ENCODE measurements at places on chromosomes 3 and 15. TPM values are rescaled to one million over a fixed set of nuclear protein-coding genes. Genes with fewer than 3 reads are reported as not detected.

Gene IL16
- total RNA-seq, result 0.36 TPM

Gene HESX1
- 0.67 TPM for total RNA-seq

Gene CPN2
- total RNA-seq, result not detected

- DNase-seq, result no peak
Observed at GRCh38 chr3:151483961-151484520, 23.2 kb upstream of the IGSF10 start.

Gene TRIM42
- total RNA-seq, result not detected

GRCh38 chr3:49523756-49524747 is 30.2 kb upstream of the BSN start:
- no peak for DNase-seq

Gene PTPRG
- 37.8 TPM for total RNA-seq

DNA sequence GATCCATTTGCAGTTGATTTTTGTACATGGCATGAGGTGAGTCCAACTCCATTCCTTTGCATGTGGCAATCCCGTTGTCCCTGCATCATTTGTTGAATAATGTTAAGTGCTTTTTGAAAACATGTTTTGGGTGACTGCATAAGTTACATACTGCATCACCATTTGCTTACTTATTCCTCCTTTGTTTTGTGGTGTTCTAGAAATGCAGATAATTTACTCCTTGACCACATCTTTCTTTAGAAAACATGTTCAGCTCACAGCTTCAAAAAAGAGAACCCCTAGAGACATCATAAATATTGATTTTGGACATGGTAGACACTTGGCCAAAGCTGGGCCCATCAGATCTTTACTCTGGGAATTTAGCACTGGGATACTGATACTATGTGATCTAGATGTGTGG is 135.3 kb upstream of the DAZL start:
- peak; percentile 48 for DNase-seq

Gene EPHA3
- 5.0 TPM for total RNA-seq

Gene CCDC191
- total RNA-seq, result 3.1 TPM

DNA sequence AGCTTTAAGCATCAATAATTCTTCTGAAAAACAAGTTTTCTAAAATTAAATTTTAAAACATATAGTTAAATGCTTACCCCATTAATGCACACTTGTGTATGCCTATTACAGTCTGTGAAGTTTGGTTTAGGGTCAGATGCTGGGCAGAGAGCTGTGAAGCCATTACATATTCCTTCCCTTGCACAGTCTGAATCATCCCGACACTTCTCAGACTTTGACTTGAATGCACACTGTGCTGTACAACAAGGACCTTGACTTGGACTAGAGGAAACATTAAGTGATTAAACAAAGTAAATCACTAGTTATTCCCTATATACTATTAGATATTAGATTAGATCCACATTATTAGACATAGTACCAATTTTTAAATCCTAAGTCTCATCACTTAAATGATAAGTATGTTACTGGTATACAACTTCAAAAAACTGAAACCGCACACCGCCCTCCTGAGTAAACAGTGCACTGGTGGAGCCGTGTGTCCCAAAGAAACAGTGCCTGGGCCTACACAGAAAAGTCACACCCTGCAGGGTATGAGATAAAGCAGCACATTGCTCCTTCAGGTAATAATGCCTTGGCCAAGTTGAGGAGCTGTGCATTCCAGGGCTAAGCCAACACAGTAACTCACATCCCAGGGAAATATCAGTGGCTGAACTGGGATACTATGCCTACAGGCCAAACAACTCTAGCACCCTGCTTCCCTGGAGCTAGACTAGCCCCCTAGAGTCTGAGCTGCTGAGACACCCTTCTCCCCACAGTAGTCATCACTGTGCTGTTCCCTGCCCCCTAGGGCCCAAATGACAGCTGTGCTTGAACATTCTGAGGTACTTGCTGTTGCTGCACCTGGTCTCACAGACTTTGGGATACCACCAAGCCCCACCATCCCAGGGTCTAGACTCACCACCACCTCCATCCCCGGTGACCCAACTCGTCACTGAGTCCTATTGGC is 137.5 kb downstream of the ADAM10 start:
- no peak for DNase-seq

DNA sequence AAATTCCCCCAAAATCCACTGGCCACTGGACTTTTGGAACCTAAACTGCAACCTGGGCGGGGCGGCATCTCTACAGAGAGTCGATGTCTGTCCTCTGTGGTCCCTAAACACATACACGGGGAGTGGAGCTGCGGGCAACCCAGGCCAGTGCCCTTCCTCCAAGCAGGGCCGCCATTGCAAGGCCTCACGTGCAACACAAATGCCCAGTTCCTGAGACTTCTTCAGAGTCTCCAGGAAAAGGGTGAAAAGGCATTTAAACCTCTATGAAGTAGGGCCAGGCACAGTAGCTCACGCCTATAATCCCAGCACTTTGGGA is 4.9 kb downstream of the MUC4 start:
- DNase-seq, result no peak

- DNase-seq, result no peak
Observed at GRCh38 chr3:136193278-136194054, 2.7 kb downstream of the MSL2 start.

Gene SLC38A3
- total RNA-seq, result 0.68 TPM

Gene P4HTM
- 25.0 TPM for total RNA-seq

DNA sequence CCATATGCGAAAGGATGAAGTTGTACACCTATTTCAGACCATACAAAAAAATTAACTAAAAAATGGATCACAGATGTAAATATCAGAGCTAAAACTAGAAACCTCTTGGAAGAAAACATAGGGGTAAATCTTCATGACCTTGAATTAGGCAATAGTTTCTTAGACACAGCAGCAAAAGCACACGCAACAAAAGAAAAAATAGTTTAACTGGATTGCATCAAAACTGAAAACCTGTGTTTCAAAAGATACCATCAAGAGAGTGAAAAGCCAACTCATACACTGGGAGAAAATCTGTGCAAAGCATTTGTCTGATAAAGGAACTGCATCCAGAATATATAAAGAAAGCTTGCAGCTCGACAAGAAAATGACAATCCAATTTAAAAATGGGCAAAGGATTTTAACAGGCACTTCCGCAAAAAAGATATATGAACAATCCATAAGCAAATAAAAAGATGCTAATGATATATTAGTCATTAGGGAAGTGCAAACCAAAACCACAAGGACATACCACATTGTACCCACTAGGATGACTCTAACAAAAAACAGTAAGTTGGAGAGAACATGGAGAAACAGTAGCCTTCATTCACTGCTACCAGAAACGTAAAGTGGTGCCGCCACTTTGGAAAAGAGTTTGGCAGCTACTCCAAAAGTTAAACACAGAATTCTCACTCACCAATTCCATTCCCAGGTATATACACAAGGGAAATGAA is 263.1 kb downstream of the ADAMTS17 start:
- peak; percentile 61 for DNase-seq

- no peak for DNase-seq
Observed at GRCh38 chr3:65561617-65562016, 477.1 kb downstream of the MAGI1 start.

Gene MLH1
- total RNA-seq, result 34.0 TPM

- no peak for DNase-seq
Observed at GRCh38 chr3:13618836-13619235, 69.9 kb downstream of the FBLN2 start.

- peak; percentile 99 for DNase-seq
Observed at GRCh38 chr3:99708207-99708745, 69.9 kb downstream of the COL8A1 start.

Gene EPB42
- not detected for total RNA-seq

Gene CHRM5
- not detected for total RNA-seq

DNA sequence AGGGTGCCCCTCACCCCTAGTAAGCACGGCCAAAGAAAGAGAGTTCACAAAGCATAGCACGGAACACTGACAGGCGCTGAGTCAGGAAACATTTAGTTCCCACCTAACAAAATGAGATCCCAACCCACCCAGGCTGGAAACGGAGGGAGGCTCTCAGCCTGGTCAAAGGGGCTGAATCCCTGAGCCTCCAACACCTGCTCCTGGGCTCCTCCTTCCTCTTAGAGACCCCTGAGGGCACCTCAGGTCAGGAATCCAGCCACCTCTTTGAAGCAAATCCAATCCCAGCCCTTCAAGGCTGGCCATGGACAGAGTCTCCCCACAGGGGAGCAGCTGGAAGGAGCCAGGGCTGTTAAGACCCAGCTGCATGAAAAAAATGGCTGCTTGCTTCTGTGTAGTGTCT is 154.4 kb upstream of the HES1 start:
- DNase-seq, result no peak

Gene MCTP2
- 4.5 TPM for total RNA-seq

Gene ACAA1
- total RNA-seq, result 69.4 TPM

Gene EFHB
- 0.94 TPM for total RNA-seq

- DNase-seq, result no peak
Observed at GRCh38 chr15:89117790-89118189, 29.5 kb downstream of the ABHD2 start.

DNA sequence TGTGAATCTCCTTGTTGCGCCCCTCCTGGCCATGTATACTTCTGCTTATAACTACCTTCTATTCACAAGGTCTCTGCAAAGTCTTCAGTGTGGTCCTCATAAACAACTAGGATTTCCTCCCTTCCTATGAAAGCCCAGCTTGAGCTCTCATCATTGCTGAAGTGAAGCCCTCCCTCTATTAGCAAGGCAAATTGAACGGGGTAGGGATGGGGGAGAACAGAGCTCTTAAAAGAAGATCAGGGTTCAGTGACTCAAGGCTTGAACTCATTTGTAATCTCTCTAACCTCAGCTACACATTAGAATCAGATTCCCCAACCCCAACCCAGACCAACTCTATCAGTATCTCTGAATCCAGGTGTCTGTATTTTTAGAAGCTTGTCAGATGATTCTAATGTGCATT is 88.3 kb upstream of the ST8SIA2 start:
- no peak for DNase-seq

Gene SNTN
- total RNA-seq, result not detected

- no peak for DNase-seq
Observed at GRCh38 chr3:170553788-170554757, 31.8 kb downstream of the SLC7A14 start.

Gene ZNF80
- not detected for total RNA-seq

GRCh38 chr3:56023546-56023945 is 444.7 kb downstream of the ERC2 start:
- no peak for DNase-seq

Gene FBXO40
- total RNA-seq, result not detected

DNA sequence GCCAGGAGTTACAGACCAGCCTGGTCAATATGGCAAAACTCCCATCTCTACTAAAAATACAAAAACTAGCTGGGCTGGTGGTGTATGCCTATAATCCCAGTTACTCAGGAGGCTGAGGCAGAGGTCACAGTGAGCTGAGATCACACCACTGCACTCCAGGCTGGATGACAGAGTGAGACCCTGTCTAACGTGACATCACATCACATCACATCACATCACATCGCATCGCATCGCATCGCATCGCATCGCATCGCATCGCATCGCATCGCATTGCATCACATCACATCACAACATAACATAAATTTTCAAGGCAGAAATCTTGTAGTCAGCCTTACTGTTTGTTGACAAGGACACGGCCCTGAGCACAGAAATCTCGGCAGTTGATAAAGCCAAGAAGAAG is 44.4 kb downstream of the RBM6 start:
- no peak for DNase-seq

- DNase-seq, result no peak
Observed at GRCh38 chr3:55269636-55270035, 217.5 kb downstream of the WNT5A start.

Gene NR1I2
- total RNA-seq, result not detected

DNA sequence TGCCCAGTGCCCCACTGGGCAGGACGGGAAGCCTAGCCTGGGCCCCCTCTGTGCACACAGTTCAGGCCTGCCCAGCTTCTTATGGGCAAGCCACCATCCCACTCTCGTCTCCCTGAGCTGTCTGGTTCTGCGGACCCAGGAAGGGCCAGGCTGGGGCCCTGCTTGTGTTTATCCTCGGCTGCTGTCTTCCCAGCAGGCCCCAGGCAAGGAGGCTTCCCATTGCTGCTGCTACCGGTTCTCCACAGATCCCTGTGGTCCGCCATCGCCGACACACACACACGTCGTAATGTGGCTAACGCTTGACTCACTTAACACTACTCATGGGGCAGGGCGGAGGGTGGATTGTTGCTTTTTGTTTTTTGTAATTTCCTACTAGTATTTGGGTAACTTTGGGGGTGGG is 52.4 kb upstream of the SLC6A1 start:
- DNase-seq, result no peak

DNA sequence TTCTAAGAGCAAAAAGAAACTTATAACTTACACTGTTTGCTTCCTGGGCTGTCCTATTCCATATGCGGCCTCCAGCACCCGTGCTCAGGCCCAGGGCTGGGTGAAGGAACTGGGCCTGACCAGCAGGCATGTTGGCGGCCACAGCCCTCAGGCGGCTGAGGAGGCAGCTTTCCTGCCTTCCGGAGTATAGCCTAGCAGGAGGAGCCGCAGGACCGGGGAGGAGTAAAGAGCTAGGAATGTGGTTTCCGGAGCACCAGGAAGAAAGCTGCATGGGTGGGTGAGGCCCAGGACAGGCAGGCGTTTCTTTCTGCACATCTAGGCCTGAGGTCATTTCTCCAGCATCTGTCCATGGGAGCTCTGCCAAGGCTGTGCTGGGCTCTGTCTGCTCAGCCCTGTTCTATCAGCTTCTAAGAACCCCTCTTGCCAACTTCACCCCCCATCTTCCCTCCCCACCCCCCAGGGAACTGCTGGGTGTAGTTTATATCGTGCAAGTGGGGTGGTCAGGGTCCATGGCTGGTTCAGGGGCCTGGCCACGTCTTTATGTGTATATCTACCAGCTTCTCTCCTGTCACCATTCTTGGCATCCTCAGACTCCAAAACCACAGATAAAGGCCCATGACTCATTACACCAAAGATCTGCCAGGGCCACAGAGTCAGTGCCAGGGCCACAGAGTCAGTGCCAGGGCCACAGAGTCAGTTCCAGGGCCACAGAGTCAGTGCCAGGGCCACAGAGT is 7.8 kb upstream of the KIF7 start:
- peak; percentile 88 for DNase-seq

DNA sequence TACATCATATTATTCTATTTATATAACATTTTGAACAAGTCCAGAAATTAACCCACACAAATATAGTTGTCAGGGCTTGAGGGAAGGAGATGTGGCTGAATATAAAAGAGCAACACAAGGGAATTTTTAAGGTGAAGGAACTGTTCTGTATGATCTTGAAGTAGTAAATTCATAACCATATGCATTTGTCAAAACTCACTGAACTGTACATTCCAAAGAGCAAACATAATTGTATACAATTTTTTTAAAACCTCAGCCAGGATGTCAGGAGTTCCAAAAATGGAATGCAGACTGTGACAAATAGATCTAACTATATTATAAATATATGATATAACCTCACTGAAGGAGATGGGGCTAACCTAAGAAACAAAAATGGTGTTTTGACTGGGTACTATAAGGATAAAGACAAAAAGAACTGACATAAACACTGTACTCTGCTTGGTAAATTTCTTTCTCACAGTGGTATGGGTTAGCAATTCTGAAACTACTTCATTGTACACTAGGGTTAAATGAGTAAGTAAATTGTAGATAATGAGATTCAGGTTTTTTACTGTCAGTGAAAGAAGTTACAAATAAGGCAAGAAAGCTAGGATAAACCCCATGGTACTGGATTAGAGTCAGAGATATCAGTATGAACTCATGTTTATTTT is 14.4 kb downstream of the GOLGB1 start:
- DNase-seq, result no peak

- DNase-seq, result no peak
Observed at GRCh38 chr3:119456469-119456868, 6.9 kb downstream of the TMEM39A start.

- no peak for DNase-seq
Observed at GRCh38 chr15:77837649-77838025, 204.9 kb upstream of the LINGO1 start.
